Renal cortical epithelial cell (primary cell): ENCODE measurements at places on chromosomes 11 and 22. TPM values are rescaled to one million over a fixed set of nuclear protein-coding genes. Genes with fewer than 3 reads are reported as not detected.

Gene LMNTD2
- total RNA-seq = 0.69 and 1.7 TPM in 2 replicates

Gene PLAAT5
- total RNA-seq = 0.40 TPM in 1 of 2 replicates, not detected in the other

Gene TRIM48
- not detected in 2 replicates for total RNA-seq

Gene MEN1
- total RNA-seq = 7.5 and 34.4 TPM in 2 replicates

Gene MOGAT2
- not detected in 2 replicates for total RNA-seq

Gene SHANK2
- total RNA-seq = 13.7 and 65.9 TPM in 2 replicates

Gene ARHGAP8
- total RNA-seq = 5.3 and 25.0 TPM in 2 replicates

Gene CDC42BPG
- total RNA-seq = 8.7 and 9.4 TPM in 2 replicates

Gene PYGM
- total RNA-seq = 0.05 TPM in 1 of 2 replicates, not detected in the other

Gene ANKK1
- 0.15 TPM in 1 of 2 replicates, not detected in the other for total RNA-seq

Gene NPAS4
- total RNA-seq = not detected in 2 replicates

Gene DDIAS
- 0.99 and 8.5 TPM in 2 replicates for total RNA-seq

Gene TUBA8
- total RNA-seq = 0.35 and 1.2 TPM in 2 replicates

Gene GP1BB
- total RNA-seq = not detected in 2 replicates

Gene PATE4
- not detected in 2 replicates for total RNA-seq

Gene LMO1
- total RNA-seq = 0.40 TPM in 1 of 2 replicates, not detected in the other

Gene ACR
- total RNA-seq = not detected in 2 replicates

Gene OR51B4
- not detected in 2 replicates for total RNA-seq

Gene ATL3
- 101 and 112 TPM in 2 replicates for total RNA-seq

Gene LIPT2
- total RNA-seq = 4.2 and 5.0 TPM in 2 replicates
